ENCODE measurements at places on chromosomes 4 and X.

DNA sequence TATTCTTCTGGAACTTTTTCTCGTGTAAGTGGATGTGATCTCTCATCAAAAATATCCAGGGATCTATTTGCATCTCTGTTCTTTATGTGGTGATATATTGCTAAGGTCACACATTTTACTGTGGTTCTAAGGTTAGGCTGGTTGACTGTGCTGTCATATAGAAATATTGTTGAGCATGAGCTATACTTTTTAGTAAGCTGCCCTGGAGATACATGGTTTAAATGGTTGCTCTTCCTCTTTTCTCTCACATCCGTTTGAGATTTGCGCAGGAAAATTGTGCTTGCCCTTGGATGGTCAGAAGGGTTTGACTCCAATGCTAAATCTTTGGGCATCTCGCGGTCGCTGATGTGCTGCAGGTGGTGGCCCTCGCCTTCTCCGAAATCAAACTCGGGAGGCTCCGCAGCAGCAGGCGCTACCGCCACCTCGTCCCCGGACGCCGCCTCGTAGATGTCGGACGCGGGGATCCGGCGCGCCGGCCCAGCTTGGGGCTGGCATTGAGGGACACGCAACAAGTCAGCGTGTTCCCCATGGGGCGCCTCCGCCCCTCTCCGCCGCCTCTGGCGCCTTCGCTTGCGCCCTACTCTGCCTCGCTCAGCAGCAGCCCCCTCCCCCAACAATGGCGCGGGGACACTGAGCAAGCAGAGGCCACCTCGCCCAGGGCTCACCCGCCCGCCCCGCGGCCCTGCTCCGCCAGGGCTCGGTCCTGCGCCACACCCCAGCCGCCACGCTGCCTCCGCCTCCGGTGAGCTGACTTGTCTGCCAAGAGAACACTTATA, 154.5 kb downstream of the MSN start:
- DNase-seq = peak; percentile 0

GRCh38 chrX:21993265-21993664, 38.9 kb upstream of the PHEX start:
- peak; percentile 2 for DNase-seq

GRCh38 chr4:151658959-151659600, 101.7 kb downstream of the GATB start:
- DNase-seq = no peak

- no peak for DNase-seq
Measured at GRCh38 chrX:11210415-11210801, 82.8 kb upstream of the AMELX start.

DNA sequence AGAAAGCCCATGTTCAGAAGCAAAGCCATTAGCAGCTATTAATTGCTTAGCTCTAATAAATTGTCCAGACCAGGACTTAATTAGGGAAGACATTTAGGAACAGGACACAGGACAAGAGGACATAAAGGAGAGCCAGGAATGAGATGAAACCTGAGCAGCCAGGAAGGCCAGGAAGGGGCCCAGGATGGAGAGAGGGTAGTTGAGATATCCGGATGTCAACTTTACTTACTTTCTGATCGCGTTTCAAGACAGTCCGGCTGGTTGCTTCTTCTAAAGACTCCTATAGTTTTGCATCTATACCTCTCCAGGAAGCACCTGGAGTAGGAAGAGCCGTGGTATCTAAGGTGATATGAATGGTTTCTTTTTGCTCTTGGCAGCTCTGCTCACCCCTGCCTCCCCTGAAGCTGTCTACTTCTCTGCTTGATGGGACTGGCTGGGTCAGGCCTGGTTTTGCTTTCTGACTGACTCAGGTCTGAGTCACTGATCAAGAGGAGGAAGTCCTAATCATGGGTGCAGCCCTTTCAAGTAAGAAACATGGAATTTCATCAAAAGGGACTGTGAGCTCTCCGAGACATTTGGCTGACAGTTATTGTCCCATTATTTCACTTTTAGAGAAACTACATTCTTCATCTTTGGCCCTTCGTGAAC, 733.3 kb downstream of the RPA4 start:
- DNase-seq = no peak

DNA sequence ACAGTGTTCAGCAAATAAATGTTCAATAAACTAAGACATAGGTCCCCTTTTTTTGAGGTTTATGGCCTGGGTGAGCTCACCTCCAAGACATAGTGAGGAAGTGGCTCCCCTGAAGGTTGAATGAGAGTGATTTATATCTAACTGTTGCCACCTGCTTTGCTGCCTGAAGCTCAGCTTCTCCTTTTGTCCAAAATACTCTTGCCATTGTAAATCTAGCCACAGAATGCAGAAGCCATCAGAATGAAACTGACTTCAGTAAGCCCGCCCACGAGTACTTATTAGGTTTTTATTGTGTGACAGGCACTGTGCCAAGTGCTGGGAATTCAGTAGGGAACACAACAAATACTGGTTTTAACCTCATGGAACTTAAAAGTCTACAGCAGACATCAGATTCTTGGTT, 18.0 kb downstream of the SPINK2 start:
- no peak for DNase-seq

GRCh38 chrX:46204721-46205422, 340.3 kb downstream of the ZNF674 start:
- DNase-seq = no peak

DNA sequence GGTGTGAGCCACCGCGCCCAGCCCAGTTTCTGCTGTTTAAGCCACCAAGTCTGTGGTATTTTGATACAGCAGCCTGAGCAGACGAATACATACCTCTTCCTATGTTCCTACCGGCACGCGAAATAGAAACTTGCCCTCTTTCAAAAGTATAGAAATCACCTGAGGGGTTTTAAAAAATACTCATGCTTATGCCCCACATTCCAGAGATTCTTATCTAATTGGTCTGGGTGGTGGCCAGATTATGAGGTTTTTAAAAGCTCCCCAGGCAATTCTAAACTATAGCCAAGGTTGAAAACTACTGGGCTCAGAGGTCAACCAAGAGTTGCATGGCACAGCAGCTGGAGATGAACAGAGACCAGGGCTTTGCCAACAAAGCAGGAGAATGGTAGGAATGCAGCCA, 24.9 kb upstream of the HUWE1 start:
- no peak for DNase-seq

- DNase-seq = no peak
Measured at GRCh38 chr4:159483110-159483781, 380.4 kb downstream of the RAPGEF2 start.

DNA sequence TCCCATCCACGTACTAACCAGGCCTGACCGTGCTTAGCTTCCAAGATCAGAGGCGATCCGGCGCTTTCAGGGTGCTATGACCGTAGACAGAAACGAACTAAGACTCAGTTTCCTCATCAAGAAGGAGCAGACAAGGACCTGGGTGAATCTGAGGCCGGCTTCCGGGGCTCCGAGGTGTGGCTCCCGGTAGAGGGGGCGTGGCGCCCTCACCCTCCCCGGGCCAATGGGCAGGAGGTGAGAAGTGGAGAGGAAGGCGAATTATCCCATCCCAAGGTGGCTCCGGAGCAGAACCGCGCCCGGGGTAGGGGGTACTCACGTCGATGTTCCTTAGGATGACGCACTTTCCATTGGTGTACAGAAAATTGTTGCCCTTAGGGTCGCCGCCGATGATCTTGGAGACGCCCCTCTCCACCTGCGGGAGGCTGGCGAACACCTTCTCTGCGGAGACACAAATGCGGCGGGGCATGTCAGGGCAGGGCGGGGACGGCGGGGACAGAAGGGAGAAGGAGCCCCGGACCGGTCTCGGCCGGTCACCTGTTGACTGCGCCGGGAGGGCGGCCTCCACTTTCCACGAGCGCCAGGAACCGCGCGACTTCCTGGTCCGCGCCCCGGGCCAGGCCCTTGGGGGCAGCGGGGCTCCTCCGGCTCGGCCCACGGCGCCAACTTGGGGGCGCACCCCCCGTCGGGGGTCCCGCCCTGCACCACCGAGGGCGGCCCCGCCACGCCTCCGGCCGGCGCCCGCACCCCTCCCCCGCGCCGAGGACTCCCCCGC, 616 bp downstream of the WDR1 start:
- DNase-seq = no peak

DNA sequence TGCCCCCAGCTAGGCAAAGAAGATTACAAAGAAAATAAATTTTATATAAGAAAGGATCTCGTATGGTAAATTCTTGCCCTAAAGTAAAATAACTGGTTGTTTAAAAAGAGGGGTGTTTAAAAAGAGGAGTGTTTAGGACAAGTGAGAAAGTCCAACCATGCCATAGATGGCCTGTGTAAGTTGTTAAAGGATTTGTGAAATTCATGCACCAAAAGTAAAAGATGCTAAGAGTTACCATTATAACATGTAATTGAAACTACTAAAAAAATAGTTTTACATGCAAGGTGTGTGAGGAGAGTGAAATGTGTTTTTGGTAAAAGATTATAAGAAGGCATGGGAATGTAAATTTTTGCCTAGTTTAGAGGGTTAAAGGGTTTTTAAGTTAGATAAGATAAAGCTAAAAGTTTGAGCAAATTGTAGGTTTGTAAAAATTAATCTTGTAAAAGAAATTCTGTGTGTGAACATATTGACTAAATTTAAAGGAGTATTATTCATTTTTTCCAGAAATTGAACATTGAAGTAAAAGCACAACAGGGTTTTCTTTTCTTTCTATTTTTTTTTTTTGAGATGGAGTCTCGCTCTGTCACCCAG, 20.1 kb downstream of the HTT-AS start:
- no peak for DNase-seq

- no peak for DNase-seq
Measured at GRCh38 chr4:107380836-107381438, 339.1 kb downstream of the PAPSS1 start.

DNA sequence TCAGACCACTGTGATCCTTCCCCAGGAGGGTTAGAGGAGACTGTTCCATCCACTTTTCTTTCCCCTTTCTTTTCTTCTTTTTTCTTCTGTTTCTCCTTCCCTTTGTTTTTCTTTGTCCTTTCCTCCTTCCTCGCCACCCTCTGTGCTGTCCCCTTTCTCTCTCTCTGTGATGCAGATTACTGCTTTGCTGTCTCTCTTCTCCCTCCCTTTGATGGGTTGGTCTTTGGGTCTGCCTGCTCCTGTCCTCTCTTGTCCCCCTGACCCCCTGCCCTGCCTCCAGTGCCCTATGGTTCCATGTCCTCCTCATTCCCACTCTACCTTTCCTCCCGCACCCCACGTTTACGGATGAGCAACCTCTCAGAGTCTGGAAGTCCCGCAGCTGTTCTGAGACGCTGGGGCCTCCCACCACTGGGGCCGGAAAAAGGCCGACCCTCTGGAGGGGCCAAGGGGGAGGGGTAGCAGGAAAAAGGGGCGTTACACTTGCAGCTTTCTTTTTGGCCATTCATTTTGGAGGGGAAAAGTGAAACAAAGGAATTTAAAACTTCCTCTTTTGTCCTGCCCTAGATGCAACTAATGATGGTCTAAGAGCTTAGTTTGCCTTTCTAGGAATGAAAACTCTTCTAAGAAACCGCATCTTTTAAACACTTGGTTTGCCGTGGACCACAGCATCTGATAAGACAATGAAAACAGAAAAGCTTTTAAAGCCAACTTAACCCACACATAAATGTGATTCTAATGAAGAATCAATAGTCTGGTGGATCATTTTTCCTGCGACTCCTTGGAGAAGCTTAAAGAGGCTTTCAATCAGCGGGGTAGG, 24.5 kb upstream of the TSR2 start:
- DNase-seq = no peak

GRCh38 chr4:171891038-171891437, 77.8 kb downstream of the GALNTL6 start:
- DNase-seq = no peak

DNA sequence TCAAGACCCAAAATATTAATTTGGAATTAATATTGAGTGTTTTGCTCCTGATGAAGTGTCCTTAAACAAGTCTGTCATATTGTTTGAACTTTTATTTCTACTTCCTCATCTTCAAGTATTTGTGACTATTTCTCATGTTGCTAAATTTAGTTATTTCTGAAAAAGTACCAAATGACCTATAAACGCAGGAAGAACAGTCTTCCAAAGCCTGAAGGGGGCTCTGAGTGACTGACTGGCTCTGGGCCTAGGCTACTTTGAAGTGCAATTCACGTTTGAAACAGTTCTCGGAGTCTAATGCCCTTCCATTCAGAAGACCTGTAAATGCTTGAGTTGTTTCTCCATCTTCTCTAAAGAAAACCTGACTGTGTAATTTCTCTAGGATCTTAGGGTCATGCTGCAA, 26.5 kb downstream of the GALNT7 start:
- DNase-seq = no peak

DNA sequence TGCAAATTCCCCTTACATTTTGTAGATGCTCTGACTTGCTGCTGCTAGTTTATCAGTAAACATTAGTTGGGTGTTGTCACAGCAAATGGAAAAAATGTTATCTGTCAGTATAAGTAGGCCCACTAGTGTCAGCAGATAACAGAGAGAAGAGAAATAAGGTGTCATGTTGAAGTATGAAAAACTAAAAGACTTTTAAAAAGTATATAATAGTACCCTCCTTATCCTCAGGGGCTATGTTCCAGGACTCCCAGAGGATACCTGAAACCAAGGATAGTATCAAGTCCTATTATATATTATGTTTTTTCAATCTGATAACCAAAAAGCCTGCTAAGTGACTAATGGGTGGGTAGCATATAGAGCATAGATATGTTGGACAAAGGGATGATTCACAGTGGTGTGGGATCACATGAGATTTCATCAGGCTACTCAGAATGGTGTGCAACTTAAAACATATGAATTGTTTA, 11.6 kb upstream of the BMP2K start:
- DNase-seq = no peak

GRCh38 chr4:74933562-74934015, 673 bp downstream of the PARM1 start:
- no peak for DNase-seq

DNA sequence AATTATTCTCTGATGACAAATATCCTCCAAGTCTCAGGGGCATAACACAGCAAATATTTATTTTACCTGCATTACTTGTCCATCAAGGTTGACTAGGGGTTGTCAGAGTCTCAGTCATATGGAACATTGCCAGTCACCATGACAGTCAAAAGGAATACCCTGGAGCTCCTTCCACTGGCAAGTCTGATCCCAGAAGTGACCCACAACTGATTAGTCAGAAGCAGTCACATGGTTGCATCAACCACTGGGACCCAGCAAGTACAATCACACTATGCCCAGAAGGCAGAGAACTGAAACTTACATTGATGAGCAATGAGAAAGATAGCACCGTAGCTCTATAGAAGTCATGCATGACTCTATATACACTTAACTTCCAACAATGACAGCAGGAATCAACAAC, 41.9 kb upstream of the SOD3 start:
- no peak for DNase-seq

DNA sequence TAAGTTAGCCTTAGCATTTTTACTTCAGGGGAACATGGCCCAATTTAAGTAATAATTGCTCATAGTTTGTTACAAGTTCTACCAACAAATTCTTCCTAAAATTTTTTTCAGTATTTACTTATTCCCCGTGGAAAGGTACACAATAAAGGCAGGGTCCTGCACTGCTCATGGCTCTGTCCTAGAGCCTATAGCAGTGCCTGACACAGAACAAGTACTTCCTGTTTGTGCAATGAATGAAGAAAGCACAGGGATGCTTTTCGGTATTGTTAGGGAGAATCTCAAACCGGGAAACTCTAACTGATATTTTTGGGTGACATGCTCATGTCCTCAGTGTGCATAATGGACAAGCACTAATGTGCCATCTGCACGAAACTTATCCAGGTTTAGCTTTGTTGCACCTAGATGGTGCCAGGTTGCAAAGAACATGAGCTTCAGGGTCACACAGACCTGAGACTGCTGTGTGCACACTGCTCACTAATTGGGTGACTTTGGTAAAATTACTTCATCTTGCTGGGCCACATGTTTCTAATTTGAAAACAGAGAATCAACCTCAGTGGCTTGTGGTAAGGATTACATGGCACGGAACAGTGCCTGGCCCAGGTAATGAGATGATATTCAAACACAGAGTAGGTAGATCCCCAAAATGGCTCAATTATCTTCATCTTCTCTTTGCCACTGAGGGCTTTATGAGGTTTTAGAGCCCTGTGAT, 175.8 kb upstream of the NPY2R start:
- no peak for DNase-seq

GRCh38 chr4:173171098-173171497, 2.5 kb downstream of the GALNT7 start:
- no peak for DNase-seq
